ENCODE measurements at places on chromosomes 1 and 21.

GRCh38 chr1:32249831-32250525 lies 1.1 kb upstream of the LCK start:
- no peak for DNase-seq

- peak; percentile 48 for DNase-seq
Observed at GRCh38 chr1:196887515-196888239, at the start of gene CFHR4. Gene CFHR4 (plus strand): TSS chr1:196888052. CDS start chr1:196888151, 99 bp downstream.

- peak; percentile 69 for DNase-seq
Observed at GRCh38 chr1:247448107-247448791, 9.7 kb downstream of the OR2B11 start.

DNA sequence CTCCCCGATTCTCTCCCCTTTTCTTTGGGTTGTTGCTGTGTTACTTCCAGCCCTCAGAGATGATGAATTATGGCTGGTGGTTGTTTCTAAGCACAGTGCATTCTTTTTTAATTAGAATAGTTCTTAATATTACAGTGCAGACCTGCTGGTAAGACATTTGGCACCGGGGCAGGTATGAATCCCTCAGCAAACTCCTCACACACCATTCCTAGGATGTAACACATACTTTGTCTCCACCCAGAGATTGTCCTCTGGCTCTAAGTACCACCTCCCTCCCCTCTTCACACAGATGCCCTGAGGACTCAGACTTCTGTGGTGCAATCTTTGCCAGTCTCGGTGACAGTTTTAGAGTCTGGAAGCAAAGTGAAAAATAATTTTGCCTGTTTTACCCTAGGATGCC lies 143.1 kb downstream of the HLX start:
- peak; percentile 20 for DNase-seq

DNA sequence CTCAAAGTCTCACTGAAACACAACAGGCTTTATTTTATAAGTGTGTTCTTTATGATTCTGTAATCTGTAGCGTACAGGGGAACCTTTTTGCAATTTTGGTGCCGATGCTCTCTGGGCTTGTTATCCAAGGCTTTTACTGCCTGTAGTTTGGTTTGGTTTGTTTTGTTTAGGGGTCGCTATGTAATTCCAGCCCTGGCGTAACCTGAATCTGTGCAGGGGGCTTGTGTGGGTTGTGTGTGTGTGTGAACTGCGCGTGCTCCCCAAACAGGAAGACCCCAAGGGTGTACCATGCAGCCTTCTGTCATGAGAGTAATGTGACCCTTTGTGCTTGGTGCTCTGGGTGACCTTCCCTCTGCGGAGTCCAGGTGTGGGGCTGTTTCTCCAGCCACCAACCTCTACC lies 92.1 kb upstream of the CLDN14 start:
- no peak for DNase-seq

GRCh38 chr1:236072001-236072400 lies 7.1 kb upstream of the NID1 start:
- DNase-seq = no peak

- no peak for DNase-seq
Observed at GRCh38 chr1:111129376-111129775, 10.5 kb downstream of the DRAM2 start.

- DNase-seq = no peak
Observed at GRCh38 chr1:162861101-162861500, at the start of gene CCDC190. Gene CCDC190 (minus strand): TSS chr1:162861175. CDS start chr1:162859646, 1,529 bp downstream.

GRCh38 chr1:217561446-217561845 lies 69.4 kb downstream of the GPATCH2 start:
- DNase-seq = no peak

- DNase-seq = no peak
Observed at GRCh38 chr1:88079036-88079435, 605.0 kb upstream of the PKN2 start.

GRCh38 chr1:116529199-116529631 lies 41.6 kb downstream of the CD58 start:
- DNase-seq = peak; percentile 20

GRCh38 chr1:175935166-175935565 lies 191.8 kb upstream of the TNR start:
- no peak for DNase-seq

GRCh38 chr1:116770625-116771024 lies 16.4 kb downstream of the CD2 start:
- DNase-seq = no peak

DNA sequence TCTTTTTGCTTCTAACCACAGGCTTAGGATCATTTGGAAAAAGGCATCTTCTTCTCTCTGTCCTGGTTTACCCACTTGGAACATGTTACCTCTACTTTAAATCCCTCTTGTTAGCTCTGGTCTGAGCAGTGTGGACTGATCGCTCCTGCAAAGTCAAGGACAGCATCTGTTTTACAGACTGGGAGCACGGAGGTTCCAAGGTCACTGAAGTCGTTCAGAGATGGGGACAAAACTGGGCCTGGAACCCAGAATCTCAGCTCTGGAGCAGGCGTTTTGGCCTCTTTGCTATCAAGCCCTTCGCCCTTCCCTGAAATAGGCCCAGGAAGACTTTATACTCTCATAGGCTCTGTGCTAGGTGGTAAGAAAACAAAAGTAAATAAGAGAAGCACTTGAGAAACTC lies 11.3 kb upstream of the MUTYH start:
- no peak for DNase-seq

- no peak for DNase-seq
Observed at GRCh38 chr1:48676376-48676775, 100.3 kb downstream of the BEND5 start.

DNA sequence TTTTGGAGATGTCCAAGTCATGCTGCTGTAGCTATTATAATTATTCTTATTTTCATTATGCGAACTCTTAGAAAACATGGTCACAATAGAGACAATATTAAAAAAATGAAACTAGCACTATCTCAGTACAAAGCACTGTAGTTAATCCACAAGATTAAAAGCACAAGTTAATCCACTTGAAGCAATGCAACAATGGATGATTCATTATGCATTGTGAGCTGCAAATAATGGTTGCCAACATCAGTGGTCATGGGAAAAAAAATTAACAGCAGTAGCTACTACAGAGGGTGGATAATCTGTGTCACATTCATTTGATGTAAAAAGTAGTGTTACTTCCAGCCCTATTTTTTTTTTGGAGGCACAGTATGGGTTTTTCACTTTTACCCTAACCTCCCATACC lies 56.7 kb downstream of the DPT start:
- DNase-seq = no peak

GRCh38 chr1:238647877-238648276 lies 738.5 kb upstream of the CHRM3 start:
- DNase-seq = peak; percentile 95

- no peak for DNase-seq
Observed at GRCh38 chr1:94827434-94827833, 7.3 kb downstream of the SLC44A3 start.

DNA sequence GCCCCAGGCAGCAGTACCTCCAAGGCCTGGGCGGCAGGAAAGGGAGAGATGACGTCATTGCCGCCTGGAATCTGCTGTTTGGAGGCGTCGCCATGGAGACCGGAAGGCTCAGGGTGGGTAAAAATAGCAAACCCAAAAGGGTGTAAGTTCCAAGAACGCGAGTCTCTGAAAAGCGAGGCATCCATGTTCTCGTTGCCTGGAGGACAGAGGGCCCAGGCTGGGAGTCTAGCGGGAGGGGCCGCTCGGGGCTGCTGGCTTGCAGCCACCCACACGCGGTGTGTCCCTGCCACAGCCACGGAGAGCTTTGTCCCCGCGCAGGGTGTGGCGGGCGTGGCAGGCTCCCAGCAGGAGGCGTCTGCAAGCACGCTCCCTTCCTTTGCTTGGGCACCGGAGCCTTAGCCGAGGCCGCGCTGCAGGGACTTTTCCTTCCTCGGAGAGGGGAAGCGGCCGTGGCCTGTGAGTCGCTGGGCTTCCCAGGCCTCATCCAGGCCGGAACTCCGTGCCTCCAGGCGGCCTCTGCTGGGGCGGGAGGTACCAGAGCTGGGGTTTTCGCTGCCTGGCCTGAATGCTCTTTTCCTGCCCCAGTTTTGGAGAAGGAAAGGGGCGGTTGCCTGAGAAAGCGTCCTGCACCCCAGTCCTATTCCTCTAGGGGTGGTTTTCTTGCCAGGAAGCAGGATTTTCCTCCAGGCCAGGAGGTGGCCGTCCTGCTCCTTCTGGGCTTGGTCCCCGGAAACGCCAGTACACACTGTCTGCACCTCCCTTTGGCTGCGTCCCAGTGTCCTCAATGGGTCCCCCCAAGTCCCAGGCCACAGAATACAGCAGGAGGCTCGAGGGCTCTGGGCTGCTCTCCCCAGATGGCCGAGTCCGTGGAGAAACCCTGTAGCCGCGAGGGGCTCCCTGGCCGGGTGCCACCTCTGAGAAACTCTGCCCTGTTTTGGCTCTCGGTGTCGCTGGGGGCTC lies 15.3 kb upstream of the SKI start:
- peak; percentile 96 for DNase-seq

- peak; percentile 80 for DNase-seq
Observed at GRCh38 chr21:28754127-28754611, 238.5 kb downstream of the LTN1 start.

DNA sequence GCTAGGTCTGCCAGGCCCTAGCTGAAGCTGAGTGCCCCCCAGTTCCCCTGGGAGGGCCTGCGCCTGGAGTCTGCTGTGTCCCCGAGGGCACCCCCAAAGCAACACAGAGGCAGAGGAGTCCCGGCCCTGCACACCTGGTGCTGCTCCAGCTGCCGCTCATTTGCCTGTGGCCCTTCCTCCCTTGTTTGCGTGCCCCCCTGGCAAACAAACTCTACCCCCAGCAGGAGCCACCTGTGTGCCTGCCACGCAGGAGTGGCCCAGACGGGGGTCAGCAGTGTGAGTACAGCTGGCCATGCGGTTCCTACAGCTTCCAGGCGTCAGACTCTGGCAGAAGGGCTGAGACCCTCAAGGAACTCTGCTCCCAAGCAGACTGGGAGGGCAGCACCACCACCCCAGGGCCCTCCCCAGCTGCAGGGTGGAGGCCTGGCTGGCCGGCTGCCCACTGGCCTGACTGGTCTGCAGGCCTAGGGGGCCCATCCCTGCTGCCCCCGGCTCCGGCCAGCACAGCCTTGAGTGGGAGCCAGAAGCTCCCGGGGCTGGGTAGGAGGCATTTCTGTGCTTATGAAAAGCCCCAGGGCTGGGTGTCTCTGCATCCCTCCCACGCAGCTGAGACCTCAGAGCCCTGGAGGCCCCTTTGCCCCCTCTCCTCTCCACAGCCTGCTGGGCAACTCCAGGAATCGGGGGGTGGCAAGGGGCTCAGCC lies 563 bp upstream of the TAS1R3 start:
- peak; percentile 40 for DNase-seq

DNA sequence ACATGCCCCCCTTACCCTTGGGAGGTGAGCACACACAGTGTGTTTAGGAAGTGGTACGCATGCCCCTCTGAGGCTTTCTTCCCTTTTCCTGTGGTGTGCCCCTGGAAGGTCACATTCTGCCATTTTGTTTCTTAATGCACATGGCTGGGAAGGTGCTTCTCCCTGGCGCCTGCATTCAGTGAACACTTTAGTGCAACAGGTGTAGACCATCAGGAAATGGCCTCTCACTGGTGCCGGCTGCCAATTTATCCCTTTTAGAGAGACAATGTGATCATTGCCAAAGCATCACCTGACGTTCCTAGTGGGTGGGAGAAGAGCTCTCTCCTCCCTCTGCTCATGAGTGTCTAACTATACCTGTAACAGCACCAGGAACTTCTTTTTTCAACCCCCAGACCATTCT lies 51.8 kb upstream of the PDE9A start:
- no peak for DNase-seq

- DNase-seq = no peak
Observed at GRCh38 chr1:21293537-21294265, 3.4 kb upstream of the ECE1 start.

- peak; percentile 45 for DNase-seq
Observed at GRCh38 chr1:151720974-151721787, at the start of gene RIIAD1. Gene RIIAD1 (plus strand): TSS chr1:151721522. CDS start chr1:151721537, 15 bp downstream.

DNA sequence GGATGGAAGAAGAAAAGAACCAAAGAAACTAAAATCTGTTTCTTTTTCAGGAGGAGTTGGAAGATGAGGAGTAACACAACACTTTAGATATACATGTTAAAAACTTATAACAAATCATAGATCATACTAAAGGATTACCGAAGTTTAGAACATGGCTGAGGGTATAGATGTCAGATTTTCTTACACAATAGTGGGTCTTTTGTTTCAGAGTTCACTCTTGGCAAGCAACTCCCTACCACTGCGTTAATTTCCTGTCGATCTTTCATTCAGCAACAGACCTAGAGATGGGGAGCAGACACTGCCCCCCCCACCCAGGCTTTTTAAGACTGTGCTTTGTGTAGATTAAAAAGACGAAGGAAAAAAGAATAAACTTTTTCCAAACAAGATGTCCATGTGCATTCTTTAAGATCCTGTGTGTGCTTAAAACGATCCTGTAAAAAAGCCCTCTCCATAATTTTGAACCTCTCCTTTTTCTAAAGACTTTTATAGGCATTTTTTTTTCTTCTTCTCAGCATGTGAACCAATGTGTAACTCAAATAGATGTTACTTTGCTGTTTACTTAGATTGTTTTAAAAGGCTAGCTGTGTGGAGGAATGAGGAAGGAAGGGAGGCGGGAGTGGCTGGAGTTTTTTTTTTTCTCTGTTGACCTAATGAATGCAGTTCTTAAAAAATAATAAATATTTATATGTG lies 50.4 kb downstream of the NFIA start:
- peak; percentile 23 for DNase-seq

DNA sequence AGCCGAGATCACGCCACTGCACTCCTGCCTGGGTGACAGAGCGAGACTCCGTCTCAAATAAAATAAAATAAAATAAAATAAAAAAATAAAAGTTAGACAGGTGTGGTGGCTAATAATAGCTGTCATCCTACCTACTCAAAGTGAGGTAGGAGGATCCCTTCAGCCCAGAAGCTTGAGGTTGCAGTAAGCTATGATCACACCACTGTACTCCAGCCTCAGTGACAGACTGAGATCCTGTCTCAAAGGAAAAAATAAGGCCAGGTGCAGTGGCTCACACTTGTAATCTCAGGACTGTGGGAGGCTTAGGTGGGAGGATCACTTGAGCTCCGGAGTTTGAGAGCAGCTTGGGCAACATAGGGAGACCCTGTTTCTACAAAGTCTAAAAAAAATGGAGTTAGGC lies 18.0 kb downstream of the NOL9 start:
- no peak for DNase-seq

DNA sequence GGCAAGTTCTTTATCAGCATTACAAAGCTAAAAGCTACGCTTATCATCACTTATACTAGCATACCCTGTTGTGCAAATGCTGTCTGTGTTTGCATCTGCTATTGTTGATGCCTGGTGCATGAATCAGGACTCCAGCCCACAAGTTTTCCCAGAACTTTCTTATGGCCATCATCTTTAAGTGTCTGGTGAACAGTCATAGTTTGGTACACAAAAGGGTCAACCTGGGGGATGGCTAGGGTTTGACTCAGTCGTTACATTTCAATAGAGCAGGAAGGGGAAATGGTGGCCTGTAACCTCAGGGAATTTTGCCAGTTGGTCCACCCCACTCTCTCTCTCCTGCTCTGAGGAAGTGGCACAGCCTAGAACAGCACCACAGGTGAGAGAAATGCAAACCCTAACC lies 35.4 kb downstream of the SELL start:
- peak; percentile 1 for DNase-seq
